ENCODE measurements at places on chromosomes 12 and 14.

DNA sequence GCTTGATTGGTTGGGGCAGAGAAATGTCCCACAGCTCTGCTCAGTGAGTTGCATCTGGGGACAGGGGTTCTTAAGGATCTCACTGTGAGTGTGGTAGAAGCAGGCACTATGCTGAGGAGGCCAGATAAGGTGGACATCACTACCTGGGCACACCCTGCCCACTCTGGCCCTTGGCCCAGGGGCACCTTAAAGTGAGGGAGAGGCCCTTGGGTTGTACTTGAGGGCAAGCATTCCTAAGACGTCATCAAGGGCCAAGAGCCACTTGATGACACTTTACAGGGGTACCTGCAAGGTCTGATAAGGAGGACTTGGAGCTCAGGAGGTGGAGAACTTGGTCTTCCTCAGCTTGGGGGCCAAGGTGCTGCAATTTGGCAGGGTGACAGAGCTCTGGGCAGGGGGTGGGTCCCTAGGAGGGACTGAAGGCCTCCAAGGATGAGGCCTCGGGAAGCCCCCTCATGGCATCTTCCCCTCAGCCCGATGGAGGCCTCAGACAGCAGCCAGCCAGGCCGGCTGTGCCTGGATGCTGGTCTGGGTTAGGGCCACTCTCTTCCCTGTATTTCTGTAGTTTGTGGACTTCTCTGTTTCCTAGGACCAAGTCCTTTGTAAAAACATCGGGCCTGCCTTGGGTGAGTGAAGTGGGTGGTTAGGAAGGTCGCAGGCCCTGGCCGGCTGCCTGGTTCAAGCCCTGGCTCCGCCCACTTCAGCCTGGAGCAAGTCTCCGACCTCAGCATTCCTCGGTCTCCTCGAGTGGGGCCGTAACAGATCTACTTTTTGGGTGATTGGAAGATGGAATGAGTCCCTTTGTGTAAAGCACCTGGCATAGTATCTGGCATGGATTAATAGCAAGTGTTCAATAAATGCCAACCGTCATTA, 24.8 kb downstream of the GPR68 start:
- no peak for DNase-seq

DNA sequence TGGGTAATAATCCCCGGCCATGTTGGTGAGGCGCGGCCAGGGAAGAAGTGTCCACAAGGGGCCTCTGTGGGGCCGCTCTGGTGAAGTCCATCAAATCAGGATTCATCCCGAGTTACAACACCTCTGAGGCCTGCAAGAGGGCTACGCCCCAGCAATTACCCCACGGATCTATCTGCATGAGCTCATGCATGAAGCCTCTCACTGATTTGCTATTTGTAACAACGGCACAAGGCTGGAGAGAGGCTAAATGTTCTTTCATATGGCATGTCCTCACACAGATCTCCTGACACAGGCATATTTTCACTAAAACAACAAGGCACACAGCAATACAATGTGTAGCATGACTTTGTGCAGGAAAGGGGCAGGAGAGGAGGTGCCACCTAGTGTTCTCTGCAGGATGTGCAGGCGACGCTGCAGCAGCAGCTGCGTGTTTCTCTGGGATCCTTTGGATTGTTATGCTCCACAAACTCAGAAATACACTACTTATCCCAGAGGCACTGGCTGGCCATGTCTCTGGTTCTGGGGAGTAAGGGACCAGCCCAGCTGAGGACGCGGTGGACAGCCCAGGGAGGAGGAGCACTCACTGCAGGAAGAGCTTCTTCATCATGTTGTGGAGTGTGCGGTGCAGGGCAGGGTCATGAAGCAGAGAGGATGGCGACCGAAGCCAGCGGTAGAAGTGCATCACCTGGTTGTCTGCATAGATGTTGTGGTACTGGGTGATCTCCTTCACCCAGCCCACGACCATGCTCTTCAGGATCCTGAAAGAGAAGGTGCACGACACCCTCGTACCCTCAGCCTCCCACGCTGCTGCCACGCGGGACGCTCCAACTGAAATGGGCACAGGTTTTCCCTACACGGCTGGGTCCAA, 20.2 kb downstream of the P2RX2 start:
- no peak for DNase-seq

DNA sequence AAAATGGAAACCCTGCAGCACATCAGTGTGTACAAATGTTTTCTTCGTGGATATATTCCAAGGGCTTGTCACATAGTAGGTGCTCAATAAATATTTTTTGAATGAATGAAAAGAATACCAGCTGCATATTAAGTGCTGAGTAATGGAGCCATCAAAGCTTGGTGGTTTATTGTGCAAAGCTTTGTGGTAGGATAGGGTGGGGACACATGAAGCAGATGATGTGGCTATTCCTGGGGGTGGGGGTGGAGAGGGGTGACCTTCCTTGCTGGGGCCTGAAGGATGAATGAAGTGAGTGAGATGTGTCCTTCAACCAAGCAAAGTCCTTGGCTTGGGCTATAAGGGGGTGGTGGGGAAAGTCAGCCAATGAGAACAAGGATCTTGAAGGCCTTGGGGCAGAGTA, 4.3 kb upstream of the KRT81 start:
- no peak for DNase-seq

DNA sequence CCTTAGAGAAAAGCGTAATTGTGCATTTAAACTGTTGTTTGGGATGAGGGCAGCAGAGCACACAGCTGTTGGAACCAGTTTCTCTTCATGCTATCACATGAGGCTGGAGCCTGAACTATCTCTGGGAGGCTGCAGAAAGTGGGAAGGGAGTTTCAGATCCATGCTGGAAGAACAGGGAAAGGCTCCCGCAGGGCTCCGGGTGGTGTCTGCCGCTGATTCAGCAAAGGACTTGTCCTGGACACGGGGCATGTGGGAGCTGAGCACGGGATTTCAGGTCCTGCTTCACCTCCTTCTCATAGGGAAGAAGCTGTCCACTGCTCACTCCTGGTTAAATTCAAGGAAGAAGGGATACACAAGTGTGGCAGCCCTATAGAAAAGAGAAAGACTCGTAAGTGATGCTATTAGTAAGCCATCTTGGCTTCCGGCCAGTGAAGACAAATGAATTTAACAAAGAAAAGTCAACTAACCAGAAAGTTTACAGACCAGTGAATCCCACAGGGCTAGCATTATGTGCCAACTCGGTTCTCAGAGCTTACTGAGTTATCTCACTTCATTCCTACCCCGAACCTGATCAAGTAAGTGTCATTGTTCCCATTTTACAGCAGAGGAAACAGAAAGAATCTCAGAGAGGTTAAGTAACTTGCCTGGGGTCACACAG, 6.7 kb upstream of the FZD10 start:
- DNase-seq: no peak

DNA sequence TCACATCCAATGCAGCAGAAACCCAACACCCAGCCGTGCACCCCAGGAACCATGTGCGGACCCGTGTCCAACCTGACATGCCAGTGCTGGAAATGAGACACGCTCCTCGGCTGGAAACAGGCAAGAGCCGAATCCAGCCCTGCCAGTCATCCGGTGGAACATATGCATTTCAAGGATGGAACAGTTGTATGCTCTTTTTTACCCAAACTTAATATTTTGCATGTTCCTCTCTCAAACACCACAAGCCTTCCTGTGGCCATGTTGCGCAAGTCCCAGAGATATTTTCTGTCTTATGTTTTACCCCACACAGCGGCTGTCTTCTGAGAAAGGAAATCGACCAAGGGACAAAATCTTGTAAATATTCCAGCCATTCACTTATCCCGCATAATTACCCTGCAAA, 196.9 kb downstream of the BCL11B start:
- no peak for DNase-seq

- no peak for DNase-seq
Observed at GRCh38 chr12:67891596-67891995, 97.7 kb upstream of the IFNG-AS1 start.
